ENCODE measurements at places on chromosomes 5 and 9.

- no peak for DNase-seq
Observed at GRCh38 chr5:73419117-73419464, 29.5 kb downstream of the FOXD1 start.

DNA sequence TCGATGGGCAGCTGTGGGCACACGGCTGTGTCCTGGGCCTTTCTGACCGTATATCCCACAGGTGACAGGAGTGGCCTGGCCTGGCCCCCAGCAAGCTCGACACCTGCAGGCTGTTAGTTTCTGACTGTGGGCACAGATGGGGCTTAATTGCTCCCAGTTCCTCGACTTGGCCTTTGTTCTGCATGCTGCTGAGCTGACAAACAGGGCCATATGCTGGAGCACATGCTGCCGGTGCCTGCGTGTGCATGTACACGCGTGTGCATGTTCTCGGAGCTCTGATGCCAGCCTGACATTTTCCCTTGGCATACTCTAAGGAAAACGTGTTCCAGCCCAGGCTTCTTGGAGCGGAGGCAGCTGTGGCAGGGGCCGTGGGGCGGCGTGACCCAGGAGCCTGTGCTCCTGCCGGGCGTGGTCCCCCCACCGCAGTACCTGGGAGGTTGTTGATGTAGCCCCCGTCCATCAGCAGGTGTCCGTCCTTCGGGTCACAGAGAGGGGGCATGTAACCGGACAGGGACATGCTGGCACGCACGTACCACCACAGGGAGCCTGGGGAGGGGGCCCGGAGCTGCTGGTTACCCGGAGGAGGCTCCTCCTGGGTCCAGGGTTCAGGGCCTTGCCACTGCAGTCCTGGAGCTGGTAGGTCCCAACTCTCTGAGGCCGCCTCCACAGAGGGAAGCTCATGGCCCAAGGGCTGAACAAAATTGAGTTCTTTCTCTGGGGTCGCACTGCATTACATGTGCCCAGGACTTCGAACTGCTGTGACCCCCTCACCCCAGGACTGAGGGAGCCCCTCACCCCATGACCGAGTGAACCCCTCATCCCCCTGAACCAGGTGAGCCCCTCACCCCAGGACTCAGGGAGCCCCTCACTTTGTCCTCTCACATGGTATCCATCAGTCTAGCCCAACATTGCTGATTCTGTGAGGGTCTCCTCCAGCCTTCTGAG lies 4.1 kb upstream of the NSMF start:
- DNase-seq: no peak

DNA sequence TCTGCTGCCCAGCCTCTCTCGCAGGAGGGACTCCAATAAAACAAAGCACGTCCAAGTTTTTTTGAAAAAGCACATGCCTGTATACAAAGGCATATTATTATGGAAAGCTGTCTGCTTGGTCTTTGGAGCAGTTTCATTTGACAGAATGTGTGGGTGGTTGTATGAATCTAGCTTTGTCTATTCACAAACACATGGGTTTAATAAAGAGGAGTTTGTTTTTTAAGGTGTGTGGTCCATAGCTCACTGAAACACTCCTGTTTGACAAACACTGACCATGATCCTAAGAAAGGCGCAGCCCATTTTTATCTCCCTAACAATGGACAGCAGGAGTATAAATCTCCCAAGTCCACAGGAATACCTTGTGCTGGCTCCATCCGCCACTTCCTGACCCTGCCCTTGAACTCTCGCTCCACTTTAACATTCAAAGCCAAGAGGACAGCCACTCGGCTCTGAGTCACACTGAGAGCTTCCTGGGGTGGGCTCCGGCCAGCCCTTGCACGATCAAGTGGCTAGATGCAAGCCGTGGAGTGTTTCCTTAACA lies 371.9 kb downstream of the EBF1 start:
- DNase-seq: no peak

- DNase-seq: peak; percentile 3
Observed at GRCh38 chr9:35035851-35036701, 36.3 kb downstream of the VCP start.

GRCh38 chr9:98107926-98108325 lies 11.1 kb downstream of the TRIM14 start:
- DNase-seq: no peak

- DNase-seq: no peak
Observed at GRCh38 chr5:170221327-170221741, 11.5 kb upstream of the C5orf58 start.

GRCh38 chr5:71587766-71588532 lies 809 bp downstream of the MCCC2 start:
- no peak for DNase-seq

- DNase-seq: no peak
Observed at GRCh38 chr5:160209917-160210316, 19.4 kb upstream of the FABP6 start.

GRCh38 chr5:43376496-43377140 lies 35.6 kb downstream of the CCL28 start:
- DNase-seq: peak; percentile 42

GRCh38 chr5:93886917-93887361 lies 145.5 kb upstream of the POU5F2 start:
- peak; percentile 51 for DNase-seq

DNA sequence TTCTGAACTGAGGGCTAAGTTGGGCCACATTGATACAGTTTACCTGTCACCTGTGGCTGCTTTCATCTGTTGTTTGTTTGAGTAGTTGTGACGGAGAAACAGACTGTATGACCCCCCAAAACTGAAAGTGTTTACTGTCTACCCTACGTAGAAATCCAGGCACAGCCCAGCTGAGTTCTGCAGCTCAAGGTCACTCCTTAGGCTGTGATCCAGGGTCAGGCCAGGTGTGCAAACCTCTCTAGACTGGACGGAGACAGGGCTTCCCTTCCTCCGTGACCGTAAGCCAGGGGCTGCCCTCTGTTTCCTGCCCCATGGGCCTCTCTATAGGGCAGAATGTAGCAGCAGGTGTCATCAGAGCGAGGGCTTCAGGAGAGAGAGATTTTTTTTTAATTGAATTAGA lies 207.9 kb upstream of the OTULINL start:
- no peak for DNase-seq

GRCh38 chr9:96777426-96777864 lies 442 bp downstream of the ZNF510 start:
- DNase-seq: no peak

GRCh38 chr9:136665704-136666371 lies 3.1 kb downstream of the EGFL7 start:
- DNase-seq: no peak

DNA sequence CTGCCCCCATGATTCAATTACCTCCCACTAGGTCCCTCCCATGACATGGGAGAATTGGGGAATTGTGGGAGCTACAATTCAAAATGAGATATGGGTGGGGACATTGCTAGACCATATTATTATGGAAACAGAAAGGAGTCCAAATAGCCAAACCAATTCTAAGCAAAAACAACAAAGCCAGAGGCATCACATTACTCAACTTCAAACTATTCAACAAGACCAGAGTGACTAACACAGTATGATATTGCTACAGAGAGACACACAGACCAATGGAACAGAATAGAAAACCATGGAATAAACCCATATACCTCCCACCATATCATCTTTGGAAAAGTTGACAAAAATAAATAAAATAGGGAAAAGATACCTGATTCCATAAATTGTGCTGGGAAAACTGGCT lies 710.5 kb upstream of the CDH9 start:
- no peak for DNase-seq

DNA sequence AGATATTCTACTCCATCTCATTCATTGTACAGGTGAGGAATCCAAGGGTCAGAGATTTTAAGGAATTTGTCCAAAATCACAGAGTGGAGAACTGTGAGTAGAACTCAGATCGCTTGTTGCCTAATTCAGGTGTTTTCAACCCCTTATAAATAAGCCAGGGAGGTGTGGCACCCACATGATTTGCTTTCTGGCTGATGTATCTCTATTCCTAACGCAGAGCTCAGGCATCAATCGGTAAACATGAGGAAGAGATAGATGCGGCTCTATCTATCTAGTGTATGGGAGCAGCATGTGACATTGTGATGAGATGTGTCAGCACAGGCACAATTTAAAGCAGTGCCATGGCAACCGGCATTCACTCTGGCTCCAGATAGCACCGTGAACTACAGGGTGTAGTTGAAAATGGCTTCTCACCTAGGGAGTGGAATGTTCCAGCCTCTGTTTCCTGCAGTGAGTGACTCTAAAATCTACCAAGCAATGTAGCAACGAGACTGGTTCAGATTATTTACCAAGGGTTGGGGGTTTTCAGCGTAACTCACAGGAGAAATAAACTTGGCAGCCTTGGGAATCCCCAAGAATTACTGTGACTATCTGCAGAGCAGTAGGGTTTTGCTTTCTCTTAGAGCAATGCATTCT lies 53.4 kb upstream of the SUB1 start:
- peak; percentile 25 for DNase-seq

DNA sequence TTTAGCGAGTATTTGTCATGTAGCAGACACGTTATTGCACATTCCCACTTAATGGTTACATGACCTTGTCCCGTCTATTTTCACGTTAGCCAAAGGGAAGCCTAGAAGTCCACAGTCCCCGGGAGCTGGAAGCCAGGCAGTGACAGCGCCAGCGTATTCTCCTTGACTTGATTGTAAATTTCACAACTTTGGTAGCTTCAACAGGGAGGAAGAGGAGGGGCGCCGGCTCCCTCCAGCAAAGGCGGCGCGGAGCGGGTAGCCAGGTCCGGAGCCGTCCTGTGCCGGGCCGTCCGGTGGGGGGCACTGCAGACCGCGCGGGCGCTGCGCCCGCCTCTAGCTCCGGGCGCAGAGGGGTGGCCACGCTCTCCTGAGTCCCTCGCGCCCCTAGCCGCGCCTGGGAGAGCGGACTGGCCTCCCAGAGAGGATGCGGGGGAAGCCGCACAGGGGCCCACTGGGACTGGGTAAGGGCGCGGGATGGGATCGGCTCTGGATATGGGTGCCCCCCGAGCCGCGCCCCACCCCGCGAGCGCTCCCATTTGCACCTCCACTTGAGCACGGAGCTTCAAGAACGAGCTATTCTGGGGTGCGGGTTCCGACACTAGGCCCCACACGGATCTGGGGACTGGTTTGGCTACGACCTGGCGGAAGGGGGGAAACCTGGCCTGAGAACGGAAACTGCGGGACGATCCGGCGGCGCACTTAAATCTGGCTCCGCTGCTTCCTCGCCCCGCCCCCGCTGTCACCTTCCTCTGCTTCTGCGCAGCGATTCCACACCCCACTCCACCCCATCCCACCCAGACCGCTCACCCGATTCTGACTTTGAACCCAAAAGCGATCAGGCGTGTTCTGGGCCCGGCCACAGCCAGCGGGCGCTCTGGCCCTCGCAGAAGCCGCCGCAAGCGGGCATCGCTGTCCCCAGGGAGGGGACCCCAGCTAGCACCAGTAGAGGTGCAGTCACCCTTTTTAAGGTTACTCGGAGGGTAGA lies 23.8 kb downstream of the KLF4 start:
- peak; percentile 80 for DNase-seq

DNA sequence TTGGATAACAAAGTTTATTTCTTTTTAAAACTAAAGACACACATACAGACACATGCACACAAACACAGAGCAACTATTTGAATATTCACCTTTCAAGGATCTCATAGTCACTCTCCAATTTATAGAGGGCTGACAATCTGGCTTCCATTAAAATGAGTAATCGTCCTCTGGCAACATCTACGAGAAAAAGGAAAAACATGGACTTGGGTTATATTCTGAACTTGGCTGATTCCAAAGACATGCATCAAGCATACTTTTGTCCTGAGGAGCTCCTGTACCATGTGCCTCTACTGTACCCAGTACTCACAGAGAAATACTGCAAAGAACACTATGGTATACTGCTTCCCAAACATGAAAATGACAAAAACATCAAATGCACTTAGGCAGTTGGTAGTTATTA lies 15.4 kb downstream of the IARS1 start:
- no peak for DNase-seq

- DNase-seq: no peak
Observed at GRCh38 chr9:129869585-129870501, 34.6 kb downstream of the USP20 start.

DNA sequence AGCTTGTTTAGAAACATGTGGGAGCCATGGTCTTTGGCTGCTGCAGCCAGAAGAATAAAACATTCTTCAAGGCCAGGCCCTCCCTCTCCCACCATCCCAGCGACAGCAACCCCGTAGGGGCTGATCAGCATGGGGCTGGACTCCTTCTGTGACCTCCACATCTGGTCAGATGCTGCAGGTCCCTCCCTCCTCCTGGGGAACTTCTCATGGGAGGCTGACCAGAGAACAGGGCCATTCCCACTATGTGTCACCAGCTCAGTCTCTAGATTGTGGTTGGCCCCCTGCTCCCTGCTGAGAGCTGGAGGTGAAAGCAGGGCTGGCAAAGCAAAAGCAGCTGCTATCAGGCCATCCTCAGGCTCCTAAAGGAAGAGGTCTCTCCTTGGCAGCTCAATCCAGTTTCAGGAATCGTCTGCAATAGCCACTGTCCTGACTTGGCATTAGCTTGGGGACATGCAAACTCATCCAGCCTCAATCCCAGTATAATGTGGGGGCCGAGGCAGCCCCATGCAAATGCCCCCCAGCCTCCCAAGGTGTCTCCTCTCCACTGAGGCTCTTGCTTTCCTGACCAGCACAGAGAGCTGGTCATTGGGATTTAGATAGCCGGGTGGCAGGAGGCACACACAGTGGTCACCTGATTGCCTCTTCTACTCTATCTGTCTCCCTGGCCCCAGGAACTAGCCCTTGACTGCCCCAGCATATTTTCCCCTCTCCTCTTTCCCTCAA lies 81.5 kb downstream of the NRG2 start:
- DNase-seq: peak; percentile 6

DNA sequence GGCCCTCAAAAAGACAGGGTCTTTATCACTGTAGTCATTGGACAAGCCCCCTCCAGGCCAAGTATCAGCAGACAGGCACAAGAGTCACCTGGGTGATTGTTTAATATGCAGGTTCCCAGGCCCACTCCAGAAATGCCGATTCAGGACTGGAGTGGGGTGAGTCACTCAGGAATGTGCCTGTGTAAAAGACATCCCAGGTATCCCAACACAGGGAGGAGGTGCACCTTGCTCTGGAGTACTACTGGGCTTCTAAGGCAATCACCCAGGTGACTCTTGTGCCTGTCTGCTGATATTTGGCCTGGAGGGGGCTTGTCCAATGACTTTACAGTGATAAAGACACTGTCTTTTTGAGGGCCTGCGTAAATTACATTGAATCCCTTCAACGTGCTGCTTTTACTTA lies 40.6 kb downstream of the ACTL7B start:
- DNase-seq: no peak

GRCh38 chr9:70580606-70581195 lies 166.2 kb upstream of the KLF9 start:
- DNase-seq: peak; percentile 76

- DNase-seq: no peak
Observed at GRCh38 chr5:181044662-181045305, 4.7 kb downstream of the BTNL9 start.

- no peak for DNase-seq
Observed at GRCh38 chr5:172692981-172693380, 51.9 kb downstream of the NEURL1B start.

GRCh38 chr9:21095561-21095960 lies 17.8 kb upstream of the IFNB1 start:
- DNase-seq: no peak

DNA sequence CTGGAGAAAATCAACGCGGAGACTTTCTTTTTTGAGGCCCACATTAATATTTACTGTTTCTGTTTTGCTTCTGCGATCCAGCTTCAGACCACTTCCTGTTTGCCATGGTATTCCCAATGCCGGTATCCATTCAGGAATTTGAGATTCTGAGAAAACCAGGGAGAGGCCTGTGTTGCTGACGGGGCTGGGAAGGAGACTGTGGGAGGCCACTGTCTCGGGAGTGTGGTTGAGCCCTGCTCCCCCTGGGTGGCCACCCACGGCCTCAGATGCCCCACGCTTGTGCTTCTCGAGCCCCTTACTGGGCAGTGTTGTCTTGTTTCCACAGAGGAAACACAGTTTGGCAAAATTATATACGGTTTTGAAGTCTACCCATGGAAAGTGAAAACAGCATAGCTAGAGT lies 403.6 kb upstream of the IRX2 start:
- DNase-seq: no peak

Data from suppressor macrophage treated with lipopolysaccharide for 4 hours (primary cell).